ENCODE measurements at places on chromosomes 1 and 21. TPM values are rescaled to one million over a fixed set of nuclear protein-coding genes. Genes with fewer than 3 reads are reported as not detected.

DNA sequence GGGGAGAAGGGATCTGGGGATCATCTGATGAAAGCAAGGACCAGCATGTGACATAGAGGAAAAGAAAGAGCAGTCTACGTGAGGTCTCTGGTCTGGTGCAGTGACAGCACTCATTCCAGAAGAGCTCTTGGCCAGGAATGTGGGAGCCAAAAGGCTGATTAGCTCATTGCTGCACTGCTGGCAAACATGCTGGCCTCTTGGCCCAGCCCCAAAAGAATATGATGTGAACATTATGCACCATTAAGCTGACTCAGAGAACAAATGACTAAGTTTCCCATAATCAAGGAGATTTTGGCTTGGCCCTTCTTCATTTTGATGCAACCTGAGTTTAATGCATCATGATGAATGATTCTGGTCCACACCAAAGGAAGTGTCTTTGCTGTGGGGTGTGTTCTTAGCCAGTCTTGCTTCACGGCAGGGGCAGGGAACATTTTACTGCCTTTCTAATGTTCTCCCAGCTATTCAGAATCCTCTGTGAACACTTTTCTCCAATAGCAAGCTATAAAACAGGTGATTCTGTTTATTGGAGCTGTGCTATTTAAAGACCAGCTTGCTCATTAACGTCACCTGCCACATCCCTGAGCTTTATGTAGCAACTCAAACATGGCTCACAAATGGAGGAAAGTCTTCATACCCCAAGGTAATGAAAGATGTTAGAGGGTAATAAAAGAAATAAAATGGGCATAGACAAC is 55.1 kb downstream of the PCBP3 start:
- no peaks in the 10 kb centered on the region for H3K4me1 ChIP-seq
- no peak overlapping the region for H3K27ac ChIP-seq
- H3K4me3 ChIP-seq = no peak overlapping the region
- no peaks in the 10 kb centered on the region for H3K36me3 ChIP-seq
- H3K27me3 ChIP-seq = no peaks in the 10 kb centered on the region
- DNase-seq = no peak

GRCh38 chr1:184315254-184315653 is 71.6 kb upstream of the C1orf21 start:
- H3K4me1 ChIP-seq = no peaks in the 10 kb centered on the region
- no peak overlapping the region for H3K4me3 ChIP-seq
- H3K36me3 ChIP-seq = no peaks in the 10 kb centered on the region
- H3K27me3 ChIP-seq = no peaks in the 10 kb centered on the region

MMP23B gene
- total RNA-seq = 1.8 TPM

DNA sequence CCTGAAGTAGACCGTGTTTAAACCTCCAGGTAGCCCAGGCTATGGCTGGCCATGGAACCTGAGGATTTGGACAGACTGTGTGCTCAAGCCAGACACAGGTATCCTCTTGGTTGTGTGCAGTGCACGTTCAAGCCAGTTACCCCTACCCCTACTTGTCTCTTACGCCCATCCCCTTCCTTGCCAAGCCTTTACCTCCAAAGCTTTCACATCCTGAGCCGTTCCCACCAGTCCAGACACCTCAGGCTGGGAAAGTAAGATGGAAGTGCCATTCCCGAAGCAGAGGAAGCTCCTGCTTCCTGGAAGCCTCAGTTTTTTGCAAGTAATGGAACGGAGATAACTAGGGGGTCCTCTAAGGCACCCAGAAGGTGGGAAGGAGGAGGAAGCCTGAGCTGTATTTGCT is 41.5 kb upstream of the HMGB4 start:
- H3K36me3 ChIP-seq = no peaks in the 10 kb centered on the region
- H3K4me3 ChIP-seq = no peak overlapping the region
- H3K27ac ChIP-seq = no peak overlapping the region
- DNase-seq = no peak
- peaks cover 1% of the 10 kb centered on the region for H3K27me3 ChIP-seq
- H3K4me1 ChIP-seq = no peaks in the 10 kb centered on the region

- H3K4me1 ChIP-seq = peaks cover 42% of the 10 kb centered on the region
- no peaks in the 10 kb centered on the region for H3K36me3 ChIP-seq
- H3K4me3 ChIP-seq = peak overlapping the region; percentile 71
- no peaks in the 10 kb centered on the region for H3K27me3 ChIP-seq
Observed at GRCh38 chr1:59146056-59146455, 150.8 kb upstream of the FGGY start.

- no peaks in the 10 kb centered on the region for H3K27me3 ChIP-seq
- peak overlapping the region; percentile 97 for H3K4me3 ChIP-seq
- DNase-seq = no peak
- H3K4me1 ChIP-seq = peaks cover 16% of the 10 kb centered on the region
- peaks cover 4% of the 10 kb centered on the region for H3K36me3 ChIP-seq
- H3K27ac ChIP-seq = peak overlapping the region; percentile 94
Observed at GRCh38 chr1:38990386-38990737, 714 bp upstream of the AKIRIN1 start.

- peaks cover 85% of the 10 kb centered on the region for H3K36me3 ChIP-seq
- H3K27ac ChIP-seq = no peak overlapping the region
- no peak overlapping the region for H3K4me3 ChIP-seq
Observed at GRCh38 chr21:32325706-32326105, 27.1 kb downstream of the MRAP start.

- H3K4me1 ChIP-seq = no peaks in the 10 kb centered on the region
- no peak for DNase-seq
- peak within 1 kb of the TSS; percentile 55 for H3K4me3 ChIP-seq
- no peaks in the 10 kb centered on the region for H3K27me3 ChIP-seq
- H3K36me3 ChIP-seq = no peaks in the 10 kb centered on the region
Observed at GRCh38 chr1:11691302-11691914, at the start of gene DRAXIN. DRAXIN (plus strand) TSS chr1:11691710; CDS start chr1:11706259, 14,549 bp downstream.
